Breast epithelium (tissue), 4 donors: ENCODE measurements at places on chromosomes 12 and 14. TPM values are rescaled to one million over a fixed set of nuclear protein-coding genes. Genes with fewer than 3 reads are reported as not detected.

DNA sequence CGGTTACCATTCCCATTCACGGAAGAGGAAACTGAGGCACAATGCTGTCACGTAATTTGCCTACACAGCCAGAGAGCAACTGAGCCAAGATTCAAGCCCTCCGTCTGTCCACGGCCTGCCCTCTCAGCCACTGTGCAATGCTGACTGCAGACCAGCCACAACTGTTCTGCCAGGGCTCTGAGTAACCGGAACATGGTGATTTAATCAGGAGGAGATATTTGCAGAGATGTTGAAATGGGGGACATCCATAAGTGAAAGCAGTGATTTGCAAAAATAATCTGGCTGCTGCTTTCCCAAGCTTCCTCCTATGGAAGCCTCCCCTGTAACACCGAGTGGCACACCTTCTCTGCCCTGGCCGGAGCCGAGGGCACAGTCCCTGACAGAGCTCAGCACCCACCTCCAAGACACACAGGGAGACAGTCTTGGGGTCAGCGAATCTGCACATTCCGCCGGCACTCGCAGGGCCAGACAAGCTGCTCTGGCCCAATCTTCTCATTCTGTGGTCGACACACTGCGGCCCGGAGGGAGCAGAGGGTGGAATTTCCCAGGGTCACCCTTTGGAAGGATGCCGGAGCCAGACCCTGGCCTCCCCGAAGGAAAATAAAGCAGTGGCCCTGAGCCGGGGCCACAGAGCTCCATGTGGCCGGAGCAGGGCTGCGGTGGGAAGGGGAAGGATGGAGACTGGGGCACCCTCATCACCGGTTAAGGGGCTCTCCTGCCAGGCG lies 158.2 kb upstream of the DIO3 start:
- no peak overlapping the region for H3K4me3 ChIP-seq
- H3K4me1 ChIP-seq: no peaks in the 10 kb centered on the region
- H3K36me3 ChIP-seq: no peaks in the 10 kb centered on the region
- no peak overlapping the region for H3K27ac ChIP-seq
- no peaks in the 10 kb centered on the region for H3K27me3 ChIP-seq

DNA sequence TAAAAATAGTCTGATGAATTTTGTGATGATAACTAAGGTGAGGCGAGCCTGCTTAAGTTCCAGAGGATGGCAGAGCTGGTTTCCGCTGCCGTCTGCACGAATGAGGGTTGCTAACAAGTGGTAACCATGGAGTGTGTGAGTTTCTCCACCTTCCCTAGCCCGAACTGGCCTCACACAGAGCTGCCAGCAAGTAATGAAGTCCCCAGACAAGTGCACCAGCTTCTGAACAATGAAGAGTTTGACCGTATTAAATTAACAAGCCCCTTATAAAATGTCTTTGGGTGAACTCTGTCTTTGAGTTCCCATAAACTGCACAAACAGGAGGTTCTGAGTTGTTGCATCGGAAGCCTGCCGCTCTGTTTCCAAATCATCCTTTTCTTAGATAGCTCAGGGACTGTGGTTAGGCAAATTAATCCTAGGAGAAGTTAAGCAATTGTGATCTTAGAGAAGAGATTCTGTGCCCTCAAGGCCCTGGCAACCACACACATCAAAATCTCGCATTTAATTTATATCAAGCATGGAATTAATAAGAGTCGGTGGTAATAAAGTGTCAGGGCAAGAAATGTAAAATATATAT lies 274.1 kb upstream of the DAAM1 start:
- DNase-seq: no peak
- H3K27ac ChIP-seq: no peak overlapping the region
- no peaks in the 10 kb centered on the region for H3K4me1 ChIP-seq
- no peaks in the 10 kb centered on the region for H3K27me3 ChIP-seq
- H3K36me3 ChIP-seq: no peaks in the 10 kb centered on the region

Gene RGS6
- total RNA-seq: 3.4 TPM

Gene CIPC
- total RNA-seq: 40.6 TPM

Gene CCDC59
- total RNA-seq: 95.9 TPM
